ENCODE measurements at places on chromosomes 2 and 18. TPM values are rescaled to one million over a fixed set of nuclear protein-coding genes. Genes with fewer than 3 reads are reported as not detected.

GRCh38 chr2:127448526-127448925, 30.3 kb downstream of the PROC start:
- no peak for DNase-seq
- peaks cover 7% of the 10 kb centered on the region for H3K27me3 ChIP-seq
- peaks cover 8% of the 10 kb centered on the region for H3K36me3 ChIP-seq
- H3K4me1 ChIP-seq = peaks cover 1% of the 10 kb centered on the region
- H3K4me3 ChIP-seq = no peak overlapping the region

DNA sequence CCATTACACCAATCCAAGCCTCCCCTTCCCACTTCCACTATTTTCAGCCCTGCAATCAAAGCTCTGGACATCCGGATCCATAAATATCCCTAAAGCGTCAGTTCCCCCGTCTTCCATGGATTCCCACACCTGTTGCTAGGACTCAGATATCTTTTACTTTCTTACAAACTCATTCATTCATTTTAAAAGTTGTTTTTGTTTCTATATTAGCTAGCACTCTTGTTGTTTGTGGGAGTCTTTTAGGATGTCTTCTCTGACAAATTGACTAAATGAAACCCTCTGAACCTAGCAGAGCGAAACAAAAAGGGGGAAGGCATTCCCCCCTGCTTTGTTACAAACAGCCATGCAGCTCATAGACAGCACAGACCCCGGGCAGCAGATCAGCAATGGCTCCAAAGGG, 9.0 kb upstream of the NBAS start:
- H3K36me3 ChIP-seq = no peaks in the 10 kb centered on the region
- H3K4me1 ChIP-seq = no peaks in the 10 kb centered on the region
- no peak overlapping the region for H3K27ac ChIP-seq
- DNase-seq = no peak

DNA sequence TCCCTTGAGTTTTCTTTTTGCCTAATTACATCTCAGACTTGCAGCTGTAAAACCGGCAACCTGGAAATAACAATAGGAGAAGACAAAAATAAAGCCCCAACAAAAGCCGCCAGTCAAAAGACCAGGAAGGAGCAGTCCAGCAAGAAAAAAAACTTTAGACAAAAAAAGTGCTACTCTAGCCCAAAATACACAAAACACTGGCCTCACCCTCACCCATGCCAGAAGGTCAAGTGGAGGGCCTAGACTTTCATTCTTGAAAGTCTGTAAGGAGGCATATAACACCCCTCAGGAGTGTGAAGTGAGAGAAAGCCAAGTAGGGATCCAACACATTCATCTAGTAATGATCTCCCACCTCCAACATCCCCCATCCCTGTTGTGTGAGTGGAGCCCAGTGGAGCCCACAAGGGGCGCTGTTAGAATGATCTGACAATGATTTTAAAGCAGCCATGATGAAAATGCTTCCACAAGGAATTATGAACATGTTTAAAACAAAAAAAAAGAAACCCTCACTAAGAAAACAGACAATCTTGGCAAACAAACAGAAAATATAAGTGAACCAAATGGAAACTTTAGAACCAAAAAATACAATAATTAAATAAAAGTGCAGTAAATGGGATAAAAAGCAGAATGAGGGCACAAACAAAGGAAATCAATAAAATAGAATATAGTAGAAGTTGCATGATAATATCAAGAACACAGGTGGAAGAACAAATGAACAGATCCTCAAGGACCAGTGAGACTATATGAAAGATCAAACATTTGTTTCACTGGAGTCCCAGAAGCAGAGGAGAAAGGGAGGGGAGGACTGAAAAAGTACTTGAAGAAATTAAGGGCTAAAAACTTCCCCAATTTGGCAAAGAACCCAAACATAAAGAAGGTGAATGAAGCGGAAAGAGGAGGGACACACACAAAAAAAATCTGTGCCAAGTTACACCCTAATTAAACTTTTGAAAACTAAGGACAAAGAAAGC, 23.9 kb downstream of the SESTD1 start:
- H3K36me3 ChIP-seq = peaks cover 11% of the 10 kb centered on the region
- peaks cover 3% of the 10 kb centered on the region for H3K27me3 ChIP-seq
- H3K4me1 ChIP-seq = peaks cover 28% of the 10 kb centered on the region
- H3K4me3 ChIP-seq = no peak overlapping the region
- no peak for DNase-seq

Gene EML6
- total RNA-seq = 2.1 TPM

Gene RUFY4
- 4.9 TPM for total RNA-seq
